ENCODE measurements at places on chromosomes 4 and X.

- no peak for DNase-seq
Measured at GRCh38 chr4:123787512-123788080, 391.0 kb downstream of the SPRY1 start.

DNA sequence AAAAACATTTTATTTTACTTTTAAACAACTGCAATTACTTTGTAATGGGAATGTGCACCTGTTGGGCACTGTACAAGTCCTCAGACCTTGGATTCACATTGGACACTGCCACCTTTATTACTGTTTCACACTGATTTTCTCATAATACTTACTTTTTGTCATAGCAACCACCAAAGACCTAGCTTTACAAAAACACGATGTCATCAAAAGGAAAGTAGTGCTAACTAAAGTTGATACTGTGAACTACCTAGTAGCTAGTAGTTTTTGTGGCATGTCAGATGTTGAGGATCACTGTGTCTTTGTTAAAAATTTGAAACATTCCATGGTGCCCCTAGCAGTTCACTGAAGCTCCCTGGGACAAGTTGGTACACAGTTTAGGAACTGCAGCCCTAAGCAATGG, 62.9 kb upstream of the HOPX start:
- DNase-seq, result no peak

GRCh38 chr4:48261281-48261680, 8.4 kb downstream of the TEC start:
- DNase-seq, result no peak

- no peak for DNase-seq
Measured at GRCh38 chr4:142818031-142818430, 28.1 kb downstream of the INPP4B start.

DNA sequence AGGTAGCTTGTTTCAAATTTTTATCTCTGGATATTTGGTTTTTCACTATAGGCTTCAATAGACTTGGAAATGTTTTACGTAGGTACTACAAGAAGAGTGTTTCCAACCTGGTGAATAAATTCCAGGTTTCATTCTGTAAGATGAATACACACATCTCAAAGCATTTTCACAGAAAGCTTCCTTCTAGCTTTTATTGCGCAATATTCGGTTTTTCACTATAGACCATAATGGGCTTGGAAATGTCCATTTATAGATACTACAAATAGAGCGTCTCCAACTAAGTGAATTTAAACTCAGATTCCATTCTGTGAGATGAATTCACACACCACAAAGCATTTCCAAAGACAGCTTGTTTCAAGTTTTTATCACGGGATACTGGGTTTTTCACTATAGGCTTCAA, 857.7 kb upstream of the HS3ST1 start:
- DNase-seq, result no peak

All from SK-MEL-5 (cell line).